A549 (cell line): ENCODE measurements at places on chromosomes 6 and 20.

- DNase-seq, result no peak
These were observed 801 bp downstream of the CCDC28A start for GRCh38 chr6:138774370-138774769.

DNA sequence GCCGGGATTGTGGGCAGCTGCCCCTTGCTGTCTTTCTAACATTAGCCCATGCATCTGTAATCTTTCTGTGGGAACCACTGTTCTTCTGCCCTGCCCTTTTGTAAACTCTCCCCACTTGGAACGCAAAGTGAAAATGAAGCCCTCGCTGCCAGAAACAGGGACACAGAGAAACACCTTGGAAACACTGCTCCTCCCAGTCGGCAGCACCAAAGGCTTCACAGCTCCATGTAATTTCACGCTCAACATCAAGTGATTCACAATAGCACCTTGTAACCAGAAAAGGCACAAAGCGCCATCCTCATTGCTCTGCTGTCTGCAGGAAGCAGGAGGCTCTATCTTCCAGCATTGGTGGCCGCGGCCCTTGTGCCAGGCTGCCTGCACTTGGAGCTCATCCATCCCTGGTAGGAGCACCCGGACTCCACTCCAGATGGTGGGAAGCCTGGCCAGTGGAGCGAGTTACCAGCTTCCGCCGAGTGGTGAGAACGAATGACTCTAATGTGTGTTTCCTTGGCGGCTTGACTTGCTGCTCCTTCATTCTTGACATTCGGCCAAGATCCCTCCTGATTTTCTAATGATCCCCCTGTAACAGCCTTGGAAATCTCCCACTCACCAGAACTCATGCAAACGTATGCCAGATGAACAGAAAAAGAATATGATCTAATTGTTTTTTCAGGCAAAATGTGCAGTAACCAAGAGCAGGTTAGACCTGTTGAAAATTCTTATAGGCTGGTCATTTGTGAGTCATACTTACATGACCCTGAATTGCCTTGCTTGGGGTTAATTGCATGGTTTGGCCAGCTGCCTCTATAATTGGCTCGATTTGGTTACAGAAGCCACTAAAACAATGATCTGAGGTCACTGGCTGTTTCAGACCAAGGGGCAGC is 169.1 kb upstream of the CDYL start:
- no peak for DNase-seq

- DNase-seq, result peak; percentile 21
These were observed 1.6 kb downstream of the DNAJC5 start for GRCh38 chr20:63896264-63897105.

GRCh38 chr20:47314647-47315338 is 41.7 kb downstream of the ZMYND8 start:
- DNase-seq, result no peak

DNA sequence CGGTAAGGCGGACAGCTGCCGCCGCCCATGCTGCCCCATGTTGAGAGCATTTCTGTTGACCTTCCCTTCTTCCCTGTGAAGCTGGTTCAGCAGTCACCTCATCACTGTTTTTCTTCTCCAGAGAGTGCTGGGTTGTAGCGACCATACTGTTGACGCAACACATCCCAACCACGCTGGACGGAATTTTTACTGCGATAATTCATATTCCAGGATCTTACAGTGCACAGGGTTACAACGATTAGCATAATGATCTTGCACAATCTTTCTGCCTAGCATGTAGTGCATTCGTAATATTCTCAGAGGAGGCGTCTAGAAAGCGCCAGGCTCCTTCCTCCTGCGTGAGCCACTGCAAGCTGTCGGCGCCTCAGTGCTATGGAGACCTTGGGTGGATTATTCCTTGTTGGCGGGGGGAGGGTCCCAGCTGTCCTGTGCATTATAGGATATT is 137.0 kb downstream of the MTHFD1L start:
- DNase-seq, result no peak

GRCh38 chr6:131660195-131660594 is 23.1 kb downstream of the ENPP3 start:
- DNase-seq, result no peak

GRCh38 chr20:35992713-35993335 is 24.4 kb downstream of the CNBD2 start:
- peak; percentile 87 for DNase-seq

DNA sequence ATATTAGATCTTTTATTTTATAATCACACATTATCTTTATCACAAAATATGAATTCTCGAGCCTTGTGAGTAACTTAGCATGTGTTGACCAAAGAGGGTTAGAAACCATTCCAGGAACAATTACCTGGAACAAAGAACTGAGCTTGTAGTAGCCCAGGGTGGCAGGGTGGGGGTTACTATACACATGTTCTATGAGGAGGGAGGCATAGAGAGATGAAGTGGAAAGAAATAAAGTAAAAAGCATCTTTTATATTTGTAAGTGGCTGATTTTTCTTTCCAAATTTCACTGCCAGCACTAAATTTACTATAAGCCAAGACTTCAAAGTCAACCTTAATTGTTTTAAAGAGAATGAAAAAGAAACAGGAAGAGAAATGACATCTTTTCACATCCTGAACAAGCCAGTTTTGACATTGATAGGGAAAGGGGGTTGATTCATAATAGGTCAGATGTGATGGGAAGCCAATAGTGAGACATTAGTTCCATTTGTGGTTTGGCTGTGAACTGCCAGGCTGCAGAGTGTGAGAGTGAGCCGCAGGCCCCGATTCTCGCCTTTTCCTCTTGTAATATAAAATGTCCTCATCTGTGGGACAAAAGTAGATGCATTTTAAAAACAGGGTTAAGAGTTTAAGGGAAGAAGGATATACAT is 52.7 kb upstream of the MYB start:
- DNase-seq, result no peak

DNA sequence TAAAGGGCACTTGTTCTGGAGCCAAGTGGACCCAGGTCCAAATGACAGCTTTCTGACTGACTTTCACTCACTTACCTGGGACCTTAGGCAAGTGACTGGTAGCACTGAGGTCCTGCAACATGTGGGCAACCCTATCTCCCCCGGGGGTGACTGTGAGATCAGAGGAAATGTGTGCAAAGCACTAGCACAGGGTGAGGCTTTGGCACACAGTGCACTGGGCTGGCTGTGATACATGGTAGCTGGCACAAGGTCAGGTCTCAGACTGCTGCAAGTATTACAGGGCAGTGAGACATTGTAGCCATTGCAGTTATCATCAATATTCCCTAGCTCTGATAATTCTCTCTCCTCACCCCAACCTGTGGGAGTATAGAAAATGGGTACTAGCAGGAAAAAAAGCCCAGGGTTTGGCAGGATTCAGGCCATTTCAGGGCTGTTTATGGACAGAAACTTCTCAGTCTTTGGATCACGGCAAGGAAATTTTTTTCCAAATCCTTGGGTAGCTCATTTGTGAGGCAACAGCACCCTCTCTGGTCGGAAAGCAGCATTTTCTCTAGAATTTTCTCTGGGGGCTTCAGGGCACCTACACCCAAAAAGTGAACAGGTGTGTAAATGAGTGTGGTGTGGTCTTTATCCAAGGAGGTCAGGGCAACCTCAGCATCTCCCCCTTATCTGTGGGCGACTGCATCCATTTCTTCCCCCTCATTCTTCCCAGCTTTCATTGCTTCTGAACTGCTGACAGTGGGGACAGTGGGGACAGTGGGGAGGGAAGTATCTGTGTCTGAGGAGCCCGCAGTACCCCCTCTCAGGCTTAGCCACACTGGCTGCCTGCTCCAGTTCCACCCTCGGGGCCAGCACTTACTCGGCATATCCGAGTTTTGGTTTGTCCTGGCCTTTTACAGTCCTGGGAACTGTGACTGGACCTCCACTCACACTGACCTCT is 148.7 kb upstream of the PHACTR3 start:
- DNase-seq, result peak; percentile 33

- no peak for DNase-seq
These were observed 5.9 kb downstream of the OCSTAMP start for GRCh38 chr20:46544576-46544975.

DNA sequence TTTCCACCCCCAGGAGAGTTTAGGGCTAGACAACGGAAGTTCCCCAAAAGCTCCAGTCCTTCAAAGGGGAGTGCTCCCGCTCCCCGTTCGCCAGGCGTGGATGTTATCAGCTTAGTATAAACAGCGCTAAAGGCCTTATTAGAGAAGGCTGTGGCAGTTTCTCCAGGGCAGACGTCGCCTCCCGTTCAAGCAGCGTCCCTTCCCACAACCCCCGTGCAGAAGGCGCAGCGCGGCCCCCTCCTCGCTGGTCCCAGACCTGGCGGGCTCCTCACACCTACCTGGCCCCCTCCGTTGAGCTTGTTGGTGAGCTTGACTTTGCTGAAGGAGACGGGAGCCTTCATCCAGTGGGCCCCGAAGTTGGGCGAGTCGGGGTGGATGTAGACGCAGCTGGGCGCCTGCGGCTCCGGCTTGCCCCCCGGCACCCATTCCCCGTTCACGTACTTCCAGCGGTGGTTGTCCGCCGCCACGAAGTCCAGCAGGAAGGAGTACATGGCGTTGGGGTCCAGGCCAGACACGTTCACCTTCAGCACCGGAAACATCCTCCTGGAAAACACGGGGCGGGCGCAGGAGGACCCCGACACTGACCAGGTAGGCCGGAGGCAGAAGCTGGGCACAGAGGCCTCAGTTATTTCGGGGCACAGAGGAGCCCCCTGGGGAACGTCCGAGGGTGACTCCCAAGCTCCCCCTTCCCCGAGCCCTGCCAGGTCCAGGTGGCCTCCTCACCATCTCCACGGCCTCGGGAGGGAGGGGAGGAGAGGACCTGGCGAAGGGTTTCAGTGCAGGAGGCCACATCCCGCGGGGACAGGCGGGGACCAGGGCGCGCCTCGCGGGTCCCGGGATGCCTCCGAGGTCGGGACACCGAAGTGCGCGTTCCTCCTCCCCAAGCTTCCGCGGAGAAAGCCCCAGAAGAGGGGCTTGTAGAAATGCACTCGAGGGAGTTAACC is 1.1 kb downstream of the TBXT start:
- DNase-seq, result no peak

- DNase-seq, result no peak
These were observed 36.6 kb upstream of the F13A1 start for GRCh38 chr6:6357032-6357431.

DNA sequence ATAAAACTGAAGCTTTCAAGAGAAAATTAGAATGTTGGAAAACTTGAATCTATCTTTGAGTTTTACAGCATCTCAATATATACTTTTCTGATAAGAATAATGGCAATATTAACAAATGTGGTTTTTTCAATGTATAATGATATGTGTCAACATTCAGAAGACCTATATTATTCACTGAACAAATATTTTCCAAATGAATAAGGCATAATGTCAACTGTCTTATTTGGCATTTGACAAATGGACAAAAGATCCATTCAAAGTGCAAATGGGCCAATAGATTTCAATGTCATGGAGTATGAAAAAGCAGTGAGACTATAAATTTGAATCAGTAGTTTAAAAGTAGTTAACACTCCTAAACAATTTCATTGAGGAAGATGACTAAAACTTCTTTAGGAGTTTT is 20.9 kb downstream of the LMBRD1 start:
- DNase-seq, result no peak

DNA sequence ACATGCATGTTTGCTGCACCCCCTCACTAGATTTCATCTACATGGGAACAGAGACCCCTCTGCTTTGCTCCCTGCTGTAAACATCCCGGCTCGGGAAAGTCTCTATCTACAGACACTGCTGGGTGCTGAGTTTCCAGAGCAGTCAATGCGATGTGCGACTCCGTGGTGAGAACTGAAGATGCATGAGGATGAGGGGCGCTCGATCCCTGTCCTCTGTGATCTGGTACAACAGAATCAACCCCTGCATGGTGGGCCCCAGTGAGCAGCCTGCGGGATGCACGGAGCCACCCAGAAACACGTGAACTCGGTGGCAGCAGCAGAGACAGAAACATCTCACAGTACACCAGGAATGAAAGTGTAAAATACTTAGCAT is 83.1 kb downstream of the THBS2 start:
- DNase-seq, result no peak

GRCh38 chr6:84461461-84461860 is 234.0 kb upstream of the CEP162 start:
- DNase-seq, result no peak

DNA sequence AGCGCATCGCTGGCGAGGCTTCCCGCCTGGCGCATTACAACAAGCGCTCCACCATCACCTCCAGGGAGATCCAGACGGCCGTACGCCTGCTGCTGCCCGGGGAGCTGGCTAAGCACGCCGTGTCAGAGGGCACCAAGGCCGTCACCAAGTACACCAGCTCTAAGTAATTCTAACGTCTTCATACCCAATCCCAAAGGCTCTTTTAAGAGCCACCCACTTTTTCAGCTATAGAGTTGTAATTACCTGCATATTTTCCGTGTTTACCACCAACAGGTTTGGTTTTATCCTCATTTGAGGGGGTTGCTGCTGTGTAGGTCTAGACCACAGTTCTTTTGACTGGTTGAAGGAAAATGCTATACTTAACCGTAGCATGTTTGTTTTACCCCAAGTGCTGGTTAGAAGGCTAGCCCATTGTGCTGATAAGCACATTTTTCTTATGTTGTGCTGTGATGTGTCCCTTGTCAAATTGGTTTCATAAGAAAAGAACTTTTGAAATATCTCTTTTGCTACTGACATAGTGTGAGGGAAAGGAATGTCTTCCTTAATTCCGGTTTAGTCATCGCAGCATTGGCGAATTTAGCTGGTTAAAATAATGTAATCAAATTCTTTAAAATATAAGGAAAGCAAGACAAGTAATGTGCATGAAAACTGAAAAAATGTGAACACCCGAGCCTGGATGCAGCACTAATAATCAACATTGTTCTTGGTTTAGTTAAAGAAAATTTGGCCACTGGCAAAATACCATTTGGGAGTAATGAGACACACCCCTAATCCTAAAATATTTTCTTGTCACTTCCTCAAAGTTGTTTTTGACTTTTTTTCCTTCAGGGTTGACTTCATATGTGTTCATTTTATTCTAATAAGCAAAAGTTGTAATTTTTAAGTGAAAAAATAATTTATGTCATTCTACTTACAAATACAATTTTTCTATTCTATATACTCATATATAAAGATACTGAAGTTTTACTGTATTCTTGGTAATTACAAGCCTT is 112.8 kb downstream of the HFE start:
- no peak for DNase-seq

DNA sequence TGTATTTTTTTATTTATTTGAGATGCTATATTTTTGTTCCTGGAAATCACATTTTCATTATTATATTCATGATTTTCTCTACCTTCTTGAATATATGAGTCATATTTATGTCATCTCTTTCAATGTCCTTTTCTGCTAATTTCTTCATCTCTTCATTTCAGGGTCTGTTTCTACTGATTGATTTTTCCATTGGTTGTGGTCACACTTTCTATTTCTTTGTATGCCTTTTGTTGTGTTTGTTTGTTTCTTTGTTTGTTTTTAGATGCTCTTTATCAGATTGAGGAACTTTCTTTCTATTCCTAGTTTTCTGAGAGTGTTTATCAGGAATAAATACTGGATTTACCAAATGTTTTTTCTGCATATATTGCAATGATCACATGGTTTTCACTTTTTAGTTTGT is 16.9 kb upstream of the MDFI start:
- no peak for DNase-seq

- DNase-seq, result no peak
These were observed 11.3 kb upstream of the ADRM1 start for GRCh38 chr20:62291251-62292066.

GRCh38 chr6:321158-321438 is 28.8 kb downstream of the DUSP22 start:
- no peak for DNase-seq
